Glutamatergic neuron (in vitro differentiated cells): ENCODE measurements at places on chromosomes 13 and 19. TPM values are rescaled to one million over a fixed set of nuclear protein-coding genes. Genes with fewer than 3 reads are reported as not detected.

DNA sequence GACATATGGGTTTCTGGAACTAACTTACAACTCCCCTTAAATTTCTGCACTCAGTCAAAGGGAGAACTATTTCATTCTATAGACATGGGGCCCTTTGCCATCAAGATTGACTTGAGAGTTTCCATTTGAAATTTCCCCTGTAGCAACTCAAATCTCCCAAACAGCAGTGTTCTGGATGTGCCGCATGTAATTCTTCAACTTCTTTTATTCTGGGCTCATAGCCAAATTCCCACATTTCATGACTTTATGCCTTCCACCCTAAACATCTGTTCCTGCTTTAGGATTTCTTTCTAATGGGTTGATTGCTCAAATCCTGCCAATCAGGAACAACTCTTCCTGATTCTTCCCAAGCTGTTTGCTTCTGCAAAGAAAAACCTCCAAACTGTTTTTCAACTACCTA lies 336.0 kb downstream of the TBC1D4 start:
- H3K4me1 ChIP-seq = no peaks in the 10 kb centered on the region
- DNase-seq = no peak
- H3K36me3 ChIP-seq = no peaks in the 10 kb centered on the region

DNA sequence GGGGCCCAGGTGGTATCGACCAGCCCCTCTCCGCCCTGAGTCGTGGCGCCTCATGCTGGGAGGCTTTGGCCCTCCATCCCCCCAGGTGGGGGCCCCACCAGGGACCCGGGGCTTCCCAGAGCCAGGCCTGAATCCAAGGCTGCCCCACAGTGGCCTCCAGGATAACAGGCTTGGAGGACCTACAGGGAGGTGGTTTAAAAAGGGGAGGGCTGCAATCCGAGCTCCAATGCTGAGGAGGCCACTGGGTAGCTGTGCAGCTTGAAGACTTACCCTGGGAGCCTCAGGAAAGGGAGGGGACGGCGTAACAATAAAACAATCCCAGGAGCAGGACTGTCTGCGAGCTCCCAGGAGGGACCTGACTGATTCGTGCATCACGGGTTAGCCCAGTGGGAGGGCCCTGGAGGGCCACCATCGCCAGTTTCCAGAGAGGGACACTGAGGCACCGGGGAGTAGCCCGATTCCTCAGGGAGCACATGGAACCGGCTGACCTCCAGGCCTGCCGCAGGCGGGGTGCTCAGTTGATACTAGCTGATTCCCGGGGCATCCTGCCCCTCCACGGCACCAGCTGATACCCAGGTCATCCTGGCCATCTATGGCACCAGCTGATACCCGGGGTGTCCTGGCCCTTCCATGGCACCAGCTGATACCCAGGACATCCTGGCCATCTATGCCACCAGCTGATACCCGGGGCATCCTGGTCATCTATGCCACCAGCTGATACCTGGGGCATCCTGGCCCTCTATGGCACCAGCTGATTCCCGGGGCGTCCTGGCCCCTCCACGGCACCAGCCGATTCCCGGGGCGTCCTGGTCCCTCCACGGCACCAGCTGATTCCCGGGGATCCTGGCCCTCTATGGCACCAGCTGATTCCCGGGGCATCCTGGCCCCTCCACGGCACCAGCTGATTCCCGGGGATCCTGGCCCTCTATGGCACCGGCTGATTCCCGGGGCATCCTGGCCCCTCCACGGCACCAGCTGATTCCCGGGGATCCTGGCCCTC lies 3.7 kb upstream of the C2CD4C start:
- no peak overlapping the region for H3K4me3 ChIP-seq
- DNase-seq = peak; percentile 33
- H3K4me1 ChIP-seq = peaks cover 4% of the 10 kb centered on the region
- peaks cover 9% of the 10 kb centered on the region for H3K27me3 ChIP-seq

DNA sequence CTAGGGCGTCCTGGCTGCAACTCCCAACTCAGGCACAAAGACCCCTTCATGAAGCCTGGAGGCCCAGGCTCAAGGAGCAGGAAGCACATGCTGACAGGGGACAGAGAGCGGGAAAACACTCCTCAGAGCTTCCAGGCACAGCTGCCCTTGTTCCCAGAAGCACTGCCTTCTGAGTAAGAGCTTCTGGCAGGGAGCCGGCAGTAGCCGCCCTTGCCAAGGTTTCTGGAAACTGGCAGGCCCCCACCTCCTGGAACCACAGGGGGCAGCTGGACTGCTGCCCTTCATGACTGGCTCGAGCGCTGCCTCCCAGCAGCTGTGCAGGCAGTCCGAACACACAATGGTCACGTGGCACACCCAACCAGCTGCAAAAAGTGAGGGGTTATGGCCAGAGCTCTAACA lies 33.6 kb upstream of the EPHX3 start:
- peaks cover 11% of the 10 kb centered on the region for H3K27me3 ChIP-seq
- DNase-seq = no peak
- H3K36me3 ChIP-seq = peaks cover 5% of the 10 kb centered on the region
- no peak overlapping the region for H3K4me3 ChIP-seq

Gene ZNF440
- 20.3 TPM for total RNA-seq

DNA sequence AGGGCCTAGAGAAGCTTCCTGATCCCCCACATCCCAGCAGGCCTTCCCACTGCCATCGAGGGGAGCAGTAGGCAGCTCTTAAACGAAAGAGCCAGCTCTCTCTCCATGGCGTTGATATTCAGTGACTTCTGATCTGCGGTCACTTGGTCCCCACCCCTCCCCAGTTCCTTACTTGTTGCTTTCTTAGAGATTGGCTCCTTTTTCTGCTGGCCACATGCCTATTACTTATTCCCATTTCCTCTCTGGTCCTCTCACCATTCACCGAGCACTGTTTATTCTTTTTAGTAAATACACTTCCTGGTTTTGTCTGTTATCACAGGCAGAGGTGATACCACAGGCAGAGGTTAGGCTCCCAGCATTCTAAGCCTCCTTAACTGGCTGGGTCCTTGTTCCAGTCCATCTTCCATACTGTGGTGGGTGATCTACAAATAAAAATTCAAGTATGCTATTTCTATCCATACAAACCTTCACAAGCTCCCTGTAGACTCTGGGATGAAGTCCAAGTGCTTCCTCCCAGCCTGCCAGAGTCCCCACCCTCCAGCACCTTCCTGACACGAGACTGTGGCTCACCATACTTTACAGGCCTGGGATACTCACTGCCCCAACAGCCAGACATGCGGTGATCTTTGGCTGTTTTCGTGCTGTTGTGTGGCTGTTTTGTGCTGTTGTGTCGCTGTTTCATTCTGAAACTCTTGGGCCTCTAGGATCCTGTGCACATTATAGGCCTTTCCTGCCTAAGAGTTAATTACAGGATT lies 315.9 kb downstream of the ATP8A2 start:
- H3K4me3 ChIP-seq = no peak overlapping the region
- peak; percentile 28 for DNase-seq
- peaks cover 10% of the 10 kb centered on the region for H3K27me3 ChIP-seq
- H3K36me3 ChIP-seq = peaks cover 4% of the 10 kb centered on the region

Gene FSD1
- total RNA-seq = 156 TPM

Gene OR7A5
- not detected for total RNA-seq

DNA sequence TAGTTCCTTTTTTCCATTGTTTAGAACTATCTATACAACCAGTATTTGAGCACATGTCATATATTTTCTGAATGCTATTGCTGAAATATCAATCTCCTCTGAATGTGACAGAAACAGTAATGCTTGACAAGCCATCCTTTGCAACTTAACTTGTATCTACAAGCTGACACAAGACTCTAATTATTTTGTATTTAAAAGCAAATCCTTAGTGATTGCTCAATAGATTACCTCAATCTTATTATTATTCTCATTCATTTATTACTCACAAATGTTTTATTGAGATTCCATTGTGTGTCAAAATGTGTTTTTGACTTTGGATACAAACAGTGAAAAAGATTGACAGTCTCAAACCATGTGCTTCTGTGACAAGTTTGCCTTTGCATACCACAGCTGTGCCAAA lies 787.8 kb upstream of the PRR20A start:
- no peaks in the 10 kb centered on the region for H3K27me3 ChIP-seq
- H3K4me3 ChIP-seq = no peak overlapping the region
- DNase-seq = no peak
- no peak overlapping the region for H3K27ac ChIP-seq
- no peaks in the 10 kb centered on the region for H3K36me3 ChIP-seq

DNA sequence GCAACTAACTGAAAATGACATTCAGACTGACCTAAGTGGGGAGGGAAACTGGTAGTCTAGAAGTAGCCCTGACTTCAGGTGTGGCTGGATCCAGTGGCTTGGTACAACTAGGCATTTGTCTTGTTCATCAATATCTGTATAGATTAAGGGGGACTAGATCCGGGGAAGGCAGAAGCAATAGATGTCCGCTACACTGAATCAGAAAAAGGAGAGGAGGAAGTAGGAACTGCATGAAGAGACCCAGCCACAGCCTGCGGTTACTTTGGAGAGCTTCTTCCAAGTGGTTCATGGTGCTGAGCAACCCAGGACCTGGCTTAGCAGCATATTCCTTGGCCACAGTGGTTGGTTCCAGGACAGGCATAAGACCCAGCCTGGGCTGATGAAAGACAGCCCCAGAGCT lies 9.9 kb upstream of the PRODH2 start:
- peaks cover 4% of the 10 kb centered on the region for H3K4me1 ChIP-seq
- DNase-seq = no peak

Gene MEGF8
- total RNA-seq = 72.8 TPM

GRCh38 chr13:89163096-89163495 lies 1491.9 kb downstream of the SLITRK5 start:
- no peaks in the 10 kb centered on the region for H3K27me3 ChIP-seq
- no peaks in the 10 kb centered on the region for H3K4me1 ChIP-seq
- H3K27ac ChIP-seq = no peak overlapping the region
- no peaks in the 10 kb centered on the region for H3K36me3 ChIP-seq
- no peak overlapping the region for H3K4me3 ChIP-seq

- H3K27me3 ChIP-seq = no peaks in the 10 kb centered on the region
- H3K4me3 ChIP-seq = no peak overlapping the region
- no peaks in the 10 kb centered on the region for H3K36me3 ChIP-seq
- no peaks in the 10 kb centered on the region for H3K4me1 ChIP-seq
Observed at GRCh38 chr13:83117046-83117445, 765.2 kb downstream of the SLITRK1 start.

Gene GNA15
- total RNA-seq = not detected

Gene RUVBL2
- total RNA-seq = 60.9 TPM

DNA sequence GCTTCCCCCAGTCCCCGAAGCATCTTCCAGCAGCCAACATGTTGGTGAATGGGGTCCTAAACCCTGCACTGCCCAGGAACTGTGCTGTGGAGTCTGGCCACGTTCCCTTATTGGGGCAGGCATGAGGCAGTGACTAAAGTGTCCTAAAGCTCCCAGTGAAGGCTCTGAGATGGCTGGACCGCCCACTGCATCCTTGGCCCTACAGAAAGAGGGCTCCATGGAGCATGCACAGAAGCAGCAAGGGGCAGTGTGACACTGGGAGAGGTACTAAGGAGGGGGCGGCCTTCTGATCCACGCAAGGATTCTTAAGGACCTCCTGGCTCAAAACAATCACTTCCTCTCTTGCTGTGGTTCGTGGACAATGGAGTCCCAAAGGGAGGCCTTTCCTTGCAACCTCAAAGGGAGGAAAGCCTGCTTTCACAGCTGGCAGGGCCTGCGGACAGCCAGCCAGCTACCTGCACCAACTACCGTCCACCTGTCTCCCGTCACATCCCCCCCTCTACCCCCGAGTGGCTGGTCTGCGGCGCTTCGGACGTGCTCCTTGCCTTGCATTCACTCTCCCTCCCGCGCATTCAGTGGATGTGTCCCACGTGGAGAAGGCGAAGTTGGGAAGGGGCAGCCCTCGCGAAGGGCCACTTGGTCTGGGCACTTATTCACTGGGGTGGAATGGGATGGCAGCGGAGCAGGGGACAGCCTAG lies 63.9 kb upstream of the STARD13 start:
- peaks cover 4% of the 10 kb centered on the region for H3K27me3 ChIP-seq
- peak overlapping the region; percentile 81 for H3K4me3 ChIP-seq
- peak; percentile 16 for DNase-seq
- peaks cover 24% of the 10 kb centered on the region for H3K4me1 ChIP-seq
- no peaks in the 10 kb centered on the region for H3K36me3 ChIP-seq

- H3K4me3 ChIP-seq = peak within 1 kb of the TSS; percentile 72
- H3K4me1 ChIP-seq = no peaks in the 10 kb centered on the region
- H3K36me3 ChIP-seq = no peaks in the 10 kb centered on the region
- DNase-seq = no peak
Observed at GRCh38 chr19:18173572-18174288, at the start of gene IFI30. Gene IFI30 (plus strand): TSS chr19:18173813. CDS start chr19:18173842, 29 bp downstream.

GRCh38 chr19:8147582-8147978 lies 1.8 kb downstream of the FBN3 start:
- peak overlapping the region; percentile 42 for H3K4me3 ChIP-seq
- H3K27ac ChIP-seq = no peak overlapping the region
- peaks cover 3% of the 10 kb centered on the region for H3K4me1 ChIP-seq

GRCh38 chr13:44111701-44112100 lies 232.0 kb downstream of the LACC1 start:
- H3K27me3 ChIP-seq = no peaks in the 10 kb centered on the region
- no peak overlapping the region for H3K4me3 ChIP-seq
- no peak for DNase-seq
- no peak overlapping the region for H3K27ac ChIP-seq
- H3K4me1 ChIP-seq = no peaks in the 10 kb centered on the region
- no peaks in the 10 kb centered on the region for H3K36me3 ChIP-seq

Gene TSSK6
- total RNA-seq = 1.7 TPM

Gene ZNF675
- total RNA-seq = 36.5 TPM

GRCh38 chr19:29248332-29248844 lies 35.4 kb upstream of the UQCRFS1 start:
- no peak overlapping the region for H3K4me3 ChIP-seq
- no peak overlapping the region for H3K27ac ChIP-seq
- peaks cover 11% of the 10 kb centered on the region for H3K4me1 ChIP-seq
- DNase-seq = no peak
- no peaks in the 10 kb centered on the region for H3K36me3 ChIP-seq
- H3K27me3 ChIP-seq = peaks cover 3% of the 10 kb centered on the region

- H3K36me3 ChIP-seq = peaks cover 4% of the 10 kb centered on the region
- H3K27ac ChIP-seq = peak overlapping the region; percentile 99
Observed at GRCh38 chr13:66378894-66379293, 851.2 kb downstream of the PCDH9 start.

- peak overlapping the region; percentile 92 for H3K4me3 ChIP-seq
- peaks cover 8% of the 10 kb centered on the region for H3K4me1 ChIP-seq
- peaks cover 15% of the 10 kb centered on the region for H3K27me3 ChIP-seq
- H3K36me3 ChIP-seq = no peaks in the 10 kb centered on the region
- DNase-seq = peak; percentile 93
- peak overlapping the region; percentile 91 for H3K27ac ChIP-seq
Observed at GRCh38 chr19:11380653-11381537, 3.2 kb downstream of the EPOR start.

Gene ZNF415
- 12.7 TPM for total RNA-seq

Gene KPNA3
- total RNA-seq = 46.6 TPM

- H3K27me3 ChIP-seq = no peaks in the 10 kb centered on the region
- H3K36me3 ChIP-seq = no peaks in the 10 kb centered on the region
- H3K27ac ChIP-seq = no peak overlapping the region
- DNase-seq = no peak
- no peak overlapping the region for H3K4me3 ChIP-seq
- H3K4me1 ChIP-seq = peaks cover 2% of the 10 kb centered on the region
Observed at GRCh38 chr13:80633251-80633650, 292.3 kb upstream of the SPRY2 start.

Gene PCSK4
- total RNA-seq = 21.2 TPM
